ENCODE measurements at places on chromosomes 1 and 21.

- DNase-seq, result no peak
These were observed 5.9 kb downstream of the ARHGEF10L start for GRCh38 chr1:17545356-17545755.

DNA sequence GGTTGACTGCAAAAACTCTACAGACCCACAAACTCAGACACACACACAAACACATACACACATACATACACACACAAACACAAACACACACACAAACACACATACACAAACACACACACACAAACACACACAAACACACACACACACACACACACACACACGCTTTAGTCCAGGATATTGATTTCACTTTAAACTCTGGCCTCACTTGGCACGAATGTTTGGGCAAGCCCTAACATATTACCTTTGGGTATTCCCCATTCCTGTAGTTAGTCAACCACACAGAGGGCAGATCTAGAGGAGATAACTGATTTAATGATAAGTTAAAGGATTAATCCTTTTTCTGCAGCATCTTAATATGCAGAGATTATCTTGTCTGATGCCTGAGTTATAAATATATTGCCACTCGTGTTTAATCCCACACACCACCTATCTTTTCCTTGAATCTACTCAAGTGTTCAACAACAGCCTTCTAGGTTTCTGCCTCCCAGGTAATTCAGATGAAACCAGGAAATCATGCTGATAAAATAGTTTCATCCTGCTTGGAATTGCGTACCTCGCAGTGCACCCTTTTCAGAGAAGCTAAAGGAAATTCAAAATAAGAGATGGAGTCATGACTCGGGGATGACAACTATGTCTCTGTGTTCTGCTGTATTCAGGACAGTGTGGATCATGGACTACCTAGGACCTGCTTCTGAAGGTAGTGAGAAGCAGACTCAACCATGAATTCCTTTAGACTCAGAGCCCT lies 14.5 kb upstream of the RUNX1 start:
- no peak for DNase-seq

GRCh38 chr1:2633936-2634491 lies 1.2 kb upstream of the MMEL1 start:
- peak; percentile 47 for DNase-seq

GRCh38 chr1:232980355-232980978 lies 30.1 kb downstream of the NTPCR start:
- DNase-seq, result no peak

DNA sequence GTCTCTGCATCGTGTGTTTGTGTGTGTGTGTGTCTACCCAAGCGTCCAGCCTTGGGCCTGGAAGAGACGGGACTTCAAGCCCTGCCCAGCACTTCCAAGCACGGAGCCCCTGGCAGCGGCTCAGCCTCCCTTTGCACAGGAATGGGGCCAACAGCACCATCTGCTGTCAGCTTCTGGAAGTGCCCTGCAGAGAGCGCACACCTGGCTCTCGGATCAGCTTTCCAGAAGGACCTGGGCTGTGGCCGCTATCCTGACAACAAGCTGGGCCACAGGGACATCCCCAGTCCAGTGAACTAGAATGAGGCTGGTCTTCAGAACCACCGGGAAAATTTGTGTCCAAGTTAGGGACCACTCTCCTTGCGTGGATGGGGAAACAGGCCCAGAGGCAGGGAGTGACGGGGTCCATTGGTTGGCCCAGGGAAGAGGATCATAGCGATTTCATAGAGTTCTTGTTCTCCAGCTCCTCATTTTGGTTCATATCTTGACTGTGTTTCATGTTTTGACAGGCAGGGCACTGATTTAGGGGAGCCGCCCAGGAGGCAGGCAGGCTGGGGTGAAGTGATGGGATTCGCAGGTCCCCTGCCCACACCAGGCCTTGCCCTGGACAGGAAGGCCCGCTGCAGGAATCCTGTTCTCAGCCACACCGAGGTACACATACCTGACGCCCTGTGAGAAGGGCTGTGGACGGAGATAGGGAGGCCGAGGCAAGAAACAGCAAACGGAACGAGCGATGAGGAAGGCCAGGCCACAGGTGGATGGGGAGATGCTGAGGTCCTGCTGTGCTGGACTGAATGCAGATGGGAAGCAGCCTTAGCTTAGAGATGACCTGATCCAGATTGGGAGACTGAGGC lies 38.4 kb downstream of the TAS1R2 start:
- peak; percentile 91 for DNase-seq
